ENCODE measurements at places on chromosomes 6 and 20.

DNA sequence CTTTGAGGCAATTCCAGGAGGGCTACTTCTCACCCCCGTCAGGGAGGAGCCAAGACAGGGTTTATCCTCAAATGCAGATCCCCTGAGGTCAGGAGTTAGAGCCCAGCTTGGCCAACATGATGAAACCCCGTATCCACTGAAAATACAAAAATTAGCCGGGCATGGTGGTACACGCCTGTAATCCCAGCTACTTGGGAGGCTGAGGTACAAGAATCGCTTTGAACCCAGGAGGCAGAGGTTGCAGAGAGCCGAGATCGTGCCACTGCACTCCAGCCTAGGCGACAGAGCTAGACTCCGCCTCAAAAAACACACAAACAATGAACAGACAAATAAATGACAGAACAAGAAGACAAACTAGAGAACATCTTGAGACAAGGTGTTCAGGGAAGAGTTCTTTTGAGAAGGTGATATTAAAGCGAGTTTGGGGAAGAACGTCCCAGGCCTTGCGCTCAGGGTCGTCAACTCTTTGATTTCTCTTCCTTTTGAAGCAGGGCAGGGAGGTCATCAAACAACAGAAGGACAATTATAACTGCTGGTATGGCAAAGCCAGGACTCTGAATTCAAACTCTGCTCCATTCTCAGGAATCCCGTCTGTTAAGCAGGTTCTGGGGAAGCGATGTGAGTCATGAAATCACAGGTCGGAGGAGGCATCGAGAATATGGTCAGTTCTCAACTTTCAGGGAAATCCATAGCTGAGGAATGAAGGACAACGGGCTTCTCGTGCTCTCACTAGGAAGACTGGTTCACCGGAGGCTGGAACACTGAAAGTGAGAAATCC, 1.4 kb upstream of the RALY start:
- no peak for DNase-seq

GRCh38 chr6:111715321-111715720, 109.6 kb upstream of the TRAF3IP2 start:
- DNase-seq: no peak

DNA sequence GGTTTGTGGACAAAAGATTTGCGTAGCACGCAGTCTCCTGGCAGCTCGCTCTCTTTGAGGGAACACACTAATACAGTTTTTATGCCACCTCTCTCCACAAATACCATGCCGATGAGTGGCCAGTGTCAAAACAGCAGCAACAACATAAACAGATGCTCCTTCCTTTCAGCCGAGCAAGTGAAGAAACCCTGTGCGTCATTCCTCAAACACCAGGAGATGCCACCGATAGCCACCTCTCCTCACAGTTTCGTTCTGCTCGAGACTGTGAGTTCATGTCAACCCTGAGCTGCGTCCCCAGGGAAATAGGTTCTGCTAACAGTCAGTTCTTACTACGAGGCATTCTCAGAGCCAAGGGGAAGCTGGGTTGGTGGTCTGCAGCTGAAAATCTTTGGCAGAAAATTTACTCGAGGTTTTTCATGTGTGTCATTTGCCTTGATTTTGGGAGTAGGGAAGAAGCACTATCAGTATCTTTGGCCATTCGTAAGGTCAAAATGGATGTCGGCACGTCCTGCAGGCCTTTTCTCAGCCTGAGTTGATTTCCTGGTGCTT, 59.9 kb downstream of the EYA2 start:
- DNase-seq: no peak

DNA sequence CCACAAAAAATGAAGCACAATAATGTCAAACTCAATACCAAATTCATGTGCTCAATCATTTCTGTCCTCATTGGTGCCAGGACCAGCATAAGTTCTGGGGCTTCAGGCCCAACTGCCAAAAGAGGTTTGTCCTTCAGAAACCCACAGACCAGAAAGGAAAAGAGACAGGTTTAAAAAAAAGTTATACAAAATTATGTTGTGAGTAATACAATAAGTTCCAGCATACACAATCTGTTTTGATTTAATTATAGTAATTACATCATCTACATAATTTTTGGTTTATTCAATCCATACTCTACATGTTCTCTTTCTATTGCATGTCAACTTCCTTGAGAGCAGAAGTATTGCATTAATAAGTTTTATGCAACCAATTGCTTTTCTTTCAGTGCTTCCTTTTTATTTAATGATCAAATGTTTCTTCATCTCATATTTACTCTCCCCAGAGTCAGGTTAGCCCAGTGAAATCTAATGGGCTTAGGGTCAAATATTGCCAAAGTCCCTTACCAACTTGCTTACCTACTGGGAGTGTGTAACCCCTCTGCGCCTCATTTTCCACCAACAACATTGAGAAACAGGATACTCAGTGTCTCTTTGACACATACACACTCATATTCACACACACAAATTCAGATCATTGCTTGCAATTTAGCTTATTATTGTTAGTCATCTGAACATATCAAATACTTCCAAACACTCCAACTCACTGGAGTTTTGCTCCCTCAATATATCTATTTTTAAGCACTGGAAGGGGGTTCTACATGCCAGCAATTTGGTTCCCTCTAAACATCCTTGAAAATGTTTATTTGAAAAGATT, 424.4 kb upstream of the MARCKS start:
- no peak for DNase-seq

- DNase-seq: no peak
These were observed 25.2 kb downstream of the SNX14 start for GRCh38 chr6:85568411-85568810.

GRCh38 chr6:117518870-117519269, 36.4 kb downstream of the DCBLD1 start:
- DNase-seq: no peak

GRCh38 chr6:142898927-142899895, 45.8 kb downstream of the HIVEP2 start:
- DNase-seq: no peak

DNA sequence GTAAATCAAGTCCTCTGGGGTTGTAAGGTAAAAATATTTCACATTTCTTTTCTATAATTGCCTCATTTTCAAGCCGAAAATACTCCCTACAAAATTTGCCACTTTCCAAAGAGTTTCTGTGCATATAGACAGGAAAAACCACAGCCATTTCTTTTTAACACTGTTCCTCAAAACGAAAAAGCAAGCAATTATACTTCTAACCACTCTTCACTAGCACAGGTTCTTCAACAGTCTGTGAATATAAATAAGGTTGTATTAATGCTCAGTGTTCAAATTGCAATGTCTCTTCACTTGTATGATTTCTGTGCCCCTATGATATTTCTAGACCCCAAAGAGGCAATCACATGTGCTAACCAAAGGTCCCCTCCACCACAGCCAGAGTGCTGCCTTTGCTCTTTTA, 206.0 kb downstream of the SIM1 start:
- no peak for DNase-seq

DNA sequence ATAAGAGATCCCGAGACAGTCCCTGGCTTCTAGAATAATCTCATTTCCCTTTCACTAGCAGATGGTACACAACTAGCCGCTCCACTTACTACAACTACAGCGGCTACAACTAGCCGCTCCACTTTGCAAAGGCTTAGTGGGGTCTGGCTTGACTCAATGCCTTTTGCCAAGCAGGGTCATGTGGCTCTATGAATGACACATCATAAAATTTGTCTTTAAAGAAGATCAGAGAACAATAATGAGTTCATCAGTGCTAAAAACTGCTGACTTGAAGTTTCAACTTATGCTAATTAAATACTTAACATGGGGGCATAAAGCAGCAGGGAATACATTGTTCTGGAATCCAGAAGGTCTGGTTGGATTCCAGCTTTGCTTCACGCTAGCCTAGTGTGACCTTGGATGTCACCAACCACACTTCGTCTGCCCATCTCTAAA, 2.0 kb upstream of the MICAL1 start:
- no peak for DNase-seq

DNA sequence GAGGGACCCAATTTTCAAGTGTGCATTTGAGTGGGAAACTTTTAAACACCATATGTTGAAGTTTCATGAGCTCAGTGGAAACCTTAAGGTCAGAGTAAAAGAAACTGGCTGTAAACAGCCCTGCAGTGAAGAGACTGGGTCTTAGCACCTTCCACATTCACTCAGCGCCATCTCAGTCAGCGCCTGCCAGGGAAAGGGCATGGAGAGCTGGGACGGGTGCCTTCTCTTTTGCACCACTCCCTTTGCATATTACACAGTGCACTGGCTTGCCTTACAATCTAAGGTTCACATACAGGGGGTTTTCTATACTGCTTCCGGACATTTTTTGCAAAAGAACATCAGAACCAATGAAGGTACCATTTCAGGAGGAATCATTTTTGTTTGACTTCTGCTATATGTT, 4.5 kb downstream of the TOMM6 start:
- DNase-seq: no peak

GRCh38 chr6:118774581-118774980, 119.4 kb upstream of the ASF1A start:
- no peak for DNase-seq

GRCh38 chr6:22392711-22393110, 95.9 kb upstream of the PRL start:
- no peak for DNase-seq

DNA sequence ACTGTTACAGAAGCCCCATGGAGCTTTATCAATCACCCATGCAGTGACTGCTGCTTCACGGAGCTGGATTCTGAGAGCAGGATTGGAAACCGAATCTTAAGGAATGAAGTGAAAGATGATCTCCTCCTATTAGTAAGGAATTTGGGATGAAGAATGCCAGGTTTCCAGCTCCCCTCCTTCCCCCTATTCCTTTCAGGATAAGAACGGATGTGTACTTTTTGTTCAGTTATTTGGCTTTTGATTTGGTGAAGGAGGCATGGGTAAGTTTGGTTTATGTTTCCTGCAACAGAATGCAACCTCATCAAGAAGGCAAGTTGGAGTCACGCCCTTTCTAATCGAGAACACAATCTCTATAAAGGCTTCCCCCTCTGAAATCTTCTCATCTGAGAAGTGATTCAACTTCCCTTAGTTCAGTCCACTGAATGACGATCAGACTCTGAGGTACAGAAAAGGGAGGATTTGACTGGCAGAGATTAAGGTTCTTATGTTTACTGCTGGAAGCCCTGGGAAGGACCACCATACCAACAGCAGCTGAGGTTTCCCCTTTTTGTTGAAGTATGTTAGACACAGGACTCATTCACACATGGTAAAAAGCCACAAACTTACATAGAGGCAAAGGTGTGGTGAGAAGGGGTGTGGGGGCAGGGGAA, 5.5 kb downstream of the ELMO2 start:
- DNase-seq: no peak

DNA sequence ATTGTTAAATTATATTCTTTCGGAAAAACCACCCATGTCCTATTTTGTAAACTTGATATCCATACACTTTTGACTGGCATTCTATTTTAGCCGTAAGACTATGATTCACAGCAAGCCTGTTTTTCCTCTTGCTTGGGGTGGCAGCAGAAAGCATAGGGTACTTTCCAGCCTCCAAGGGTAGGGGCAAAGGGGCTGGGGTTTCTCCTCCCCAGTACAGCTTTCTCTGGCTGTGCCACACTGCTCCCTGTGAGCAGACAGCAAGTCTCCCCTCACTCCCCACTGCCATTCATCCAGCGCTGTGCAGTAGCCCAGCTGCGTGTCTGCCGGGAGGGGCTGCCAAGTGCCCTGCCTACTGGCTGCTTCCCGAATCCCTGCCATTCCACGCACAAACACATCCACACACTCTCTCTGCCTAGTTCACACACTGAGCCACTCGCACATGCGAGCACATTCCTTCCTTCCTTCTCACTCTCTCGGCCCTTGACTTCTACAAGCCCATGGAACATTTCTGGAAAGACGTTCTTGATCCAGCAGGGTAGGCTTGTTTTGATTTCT, 2.1 kb upstream of the ESR1 start:
- DNase-seq: no peak

GRCh38 chr6:14512246-14512645, 394.7 kb downstream of the CD83 start:
- DNase-seq: no peak

GRCh38 chr6:43453831-43454230, 1.5 kb downstream of the DLK2 start:
- DNase-seq: no peak

- DNase-seq: no peak
These were observed 234.7 kb upstream of the ECI2 start for GRCh38 chr6:4370066-4370465.

- DNase-seq: no peak
These were observed 4.0 kb upstream of the TUBB2B start for GRCh38 chr6:3231247-3232016.

- no peak for DNase-seq
These were observed 56.6 kb upstream of the CD83 start for GRCh38 chr6:14060971-14061370.

DNA sequence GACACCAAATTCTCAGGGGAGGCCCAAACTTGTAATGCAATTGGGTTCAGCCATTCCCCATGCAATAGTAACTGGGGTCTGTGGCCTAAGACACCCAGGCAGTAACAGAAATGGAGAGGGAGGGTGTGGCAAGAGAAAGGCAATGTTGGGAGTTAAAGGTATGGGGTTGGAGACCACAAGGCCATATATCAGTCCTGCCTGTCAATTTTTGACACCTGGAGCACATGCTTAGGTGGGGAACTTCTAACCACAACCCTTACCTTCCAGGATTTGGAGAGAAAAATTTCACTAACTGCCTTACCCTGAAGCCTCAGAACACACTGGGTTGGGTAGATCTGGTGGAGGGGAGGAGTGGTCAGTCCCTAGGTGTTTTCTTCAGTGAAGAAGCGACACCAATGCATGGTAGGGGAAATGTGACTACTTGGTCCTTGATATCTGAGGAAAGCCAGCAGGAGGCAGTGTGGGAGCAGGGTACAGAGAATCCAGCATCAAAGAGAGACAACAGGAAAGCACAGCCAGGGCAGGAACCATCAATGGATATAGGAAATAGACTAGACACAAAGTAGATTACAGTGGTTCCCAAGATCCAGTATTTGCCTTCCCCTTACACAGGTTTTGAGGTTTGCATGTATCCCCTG, 6.8 kb upstream of the USP49 start:
- peak; percentile 39 for DNase-seq

GRCh38 chr6:52540286-52540902, 36.5 kb downstream of the TRAM2 start:
- DNase-seq: no peak

GRCh38 chr20:31605902-31606803, 1.1 kb downstream of the ID1 start:
- no peak for DNase-seq

- no peak for DNase-seq
These were observed 58.4 kb downstream of the TRIM38 start for GRCh38 chr6:26021001-26021349.

- DNase-seq: no peak
These were observed 73.4 kb upstream of the NOX3 start for GRCh38 chr6:155528982-155529453.

GRCh38 chr6:102679865-102680264, 1286.4 kb downstream of the GRIK2 start:
- no peak for DNase-seq

- no peak for DNase-seq
These were observed 24.4 kb downstream of the TBC1D20 start for GRCh38 chr20:437787-438486.

- no peak for DNase-seq
These were observed 217.9 kb upstream of the SPTLC3 start for GRCh38 chr20:12790859-12791258.

DNA sequence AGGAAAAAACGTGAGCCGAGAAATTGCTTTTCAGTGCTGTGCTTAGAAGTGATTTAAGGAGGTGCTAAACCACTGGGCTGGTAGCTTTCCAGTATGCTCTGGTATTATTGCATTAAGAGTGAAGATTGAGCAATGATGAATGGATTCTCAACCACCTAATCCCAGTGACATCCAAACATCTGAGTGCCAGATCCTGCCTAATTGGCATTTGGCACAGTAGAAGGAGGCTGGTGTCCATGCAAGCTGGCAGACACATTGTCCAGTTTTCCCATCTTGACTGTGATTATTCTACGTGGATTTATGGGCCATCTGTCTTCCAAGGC, 398.0 kb upstream of the PLCB4 start:
- no peak for DNase-seq

All from GDM1 (cell line).